Caudate nucleus (tissue), 63 donors: ENCODE measurements at places on chromosomes 3 and 15.
A peak's percentile ranks its signal among the peaks of the same experiment; 100 is the strongest.

DNA sequence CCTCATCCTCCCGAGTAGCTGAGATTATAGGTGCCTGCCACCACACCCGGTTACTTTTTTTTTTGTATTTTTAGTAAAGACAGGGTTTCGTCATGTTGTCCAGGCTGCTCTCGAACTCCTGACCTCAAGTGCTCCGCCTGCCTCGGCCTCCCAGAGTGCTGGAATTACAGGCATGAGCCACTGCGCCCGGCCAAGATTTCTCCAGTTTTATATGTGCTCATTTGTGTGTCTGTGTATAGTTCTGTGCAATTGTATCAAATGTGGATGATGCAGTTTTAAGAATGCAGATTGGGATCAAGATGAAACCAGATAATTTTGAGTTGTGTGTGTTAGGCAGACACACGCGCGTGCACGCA, 68.3 kb downstream of the SLCO3A1 start:
- no peak for DNase-seq

DNA sequence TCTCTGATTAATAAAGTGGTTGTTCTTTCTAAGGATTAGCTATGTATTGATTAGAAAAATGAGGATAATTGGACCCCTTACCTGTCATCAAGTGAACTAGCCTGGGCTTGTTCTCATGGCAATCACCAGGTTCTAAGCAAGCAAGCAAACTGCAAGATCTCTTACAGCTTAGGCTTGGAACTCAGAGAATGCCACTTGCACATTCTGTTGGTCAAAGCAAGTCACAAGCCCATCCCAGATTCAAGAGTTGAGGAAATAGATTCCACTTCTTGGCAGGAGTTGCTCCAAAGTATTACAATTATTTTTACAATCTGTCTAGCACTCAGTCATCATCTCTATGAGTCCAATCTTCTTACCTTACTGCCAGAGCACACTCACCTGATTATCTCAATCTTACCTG, 180.3 kb downstream of the SYNPR start:
- no peak for DNase-seq

GRCh38 chr3:106135451-106136160, 266.8 kb upstream of the CBLB start:
- DNase-seq = no peak

GRCh38 chr3:70028361-70028760, 28.8 kb downstream of the SAMMSON start:
- DNase-seq = no peak

DNA sequence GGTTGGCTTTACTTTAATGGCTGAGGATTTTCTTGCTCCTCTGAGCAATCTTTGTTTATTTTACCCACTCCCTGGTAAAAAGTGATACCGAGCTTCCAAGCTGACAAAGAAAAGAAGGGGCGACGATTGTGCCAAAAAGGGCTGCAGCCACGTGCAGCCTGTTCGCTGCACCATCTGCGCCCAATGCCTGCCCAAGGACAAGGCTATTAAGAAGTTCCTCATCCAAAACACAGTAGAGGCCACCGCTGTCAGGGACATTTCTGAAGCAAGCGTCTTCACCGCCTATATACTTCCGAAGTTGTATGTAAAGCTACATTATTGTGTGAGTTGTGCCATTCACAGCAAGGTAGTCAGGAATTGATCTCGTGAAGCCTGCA, 4.4 kb downstream of the ARHGAP31 start:
- no peak for DNase-seq

DNA sequence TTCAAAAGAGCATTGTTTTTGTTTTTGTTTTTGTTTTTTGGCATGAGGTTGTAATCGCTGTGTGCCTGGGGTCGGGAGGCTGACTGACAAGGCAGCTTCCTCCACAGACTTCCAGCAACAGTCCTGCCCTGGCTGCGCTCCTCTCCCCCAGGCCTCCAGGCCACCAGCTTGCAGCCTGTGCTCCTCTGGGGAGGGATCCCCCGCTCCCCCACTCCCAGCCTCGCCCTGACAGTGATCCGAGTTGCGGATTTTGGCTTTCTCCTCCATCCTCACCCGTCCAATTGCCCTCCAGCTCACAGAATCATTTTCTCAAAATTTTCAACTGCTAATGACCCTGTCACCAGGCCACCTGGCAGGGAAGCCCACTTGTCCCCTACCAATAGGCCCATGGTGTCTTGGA, 36.5 kb upstream of the PCSK6 start:
- DNase-seq = no peak

- no peak for DNase-seq
These were observed 112.4 kb upstream of the PFN2 start for GRCh38 chr3:150082898-150083654.

DNA sequence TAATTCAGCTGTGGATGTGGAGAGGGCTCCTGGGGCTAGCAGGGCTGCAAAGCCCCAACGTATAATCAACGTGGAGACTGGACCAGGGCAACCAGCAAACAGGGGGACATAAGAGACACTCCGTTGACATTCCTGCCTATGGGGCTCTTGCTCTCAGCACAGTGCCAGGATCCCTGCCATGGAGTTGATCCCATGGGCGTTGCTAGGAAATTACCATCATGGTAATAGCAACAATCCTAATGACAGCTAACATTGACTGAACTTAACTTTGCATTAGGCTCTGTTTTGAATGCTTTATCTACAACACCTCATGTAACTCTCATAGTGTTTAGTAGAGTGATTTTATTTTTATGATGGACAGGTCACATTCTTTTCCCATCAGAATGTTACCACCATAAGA, 16.9 kb downstream of the GASK1A start:
- DNase-seq = no peak

DNA sequence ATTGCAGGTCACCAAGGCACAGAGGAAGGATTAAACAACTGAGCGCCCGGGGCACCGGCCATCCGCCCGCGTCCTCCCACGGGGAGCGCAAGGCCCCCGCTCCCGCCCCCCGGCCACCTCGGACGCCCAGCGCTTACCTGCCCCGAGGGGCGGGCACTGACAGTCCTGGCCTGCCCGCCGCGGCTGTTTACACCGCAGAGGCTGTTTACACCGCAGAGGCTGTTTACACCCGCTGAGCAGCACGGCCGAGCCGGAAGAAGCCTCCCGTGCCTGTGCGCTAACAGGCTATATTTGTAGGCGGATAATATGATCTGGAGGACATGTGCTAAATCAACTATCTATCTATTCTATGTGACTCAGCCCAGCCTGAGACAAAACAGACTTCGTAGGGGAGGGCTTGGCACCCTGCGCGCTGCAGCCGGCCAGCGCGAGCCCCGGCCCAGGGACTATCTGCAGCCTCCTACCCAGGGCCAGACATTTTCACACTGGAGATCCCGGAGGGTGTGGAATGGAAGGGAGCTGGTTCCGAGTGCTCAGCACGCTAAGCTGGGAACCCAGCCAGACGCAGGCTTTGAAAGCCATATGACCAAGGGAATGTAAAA, at the start of gene LRRC2:
TSS of gene LRRC2 (minus strand) at position 263 of the 602 bp plus-strand sequence. CDS start 14,711 bp downstream, outside the sequence.
- DNase-seq = no peak

DNA sequence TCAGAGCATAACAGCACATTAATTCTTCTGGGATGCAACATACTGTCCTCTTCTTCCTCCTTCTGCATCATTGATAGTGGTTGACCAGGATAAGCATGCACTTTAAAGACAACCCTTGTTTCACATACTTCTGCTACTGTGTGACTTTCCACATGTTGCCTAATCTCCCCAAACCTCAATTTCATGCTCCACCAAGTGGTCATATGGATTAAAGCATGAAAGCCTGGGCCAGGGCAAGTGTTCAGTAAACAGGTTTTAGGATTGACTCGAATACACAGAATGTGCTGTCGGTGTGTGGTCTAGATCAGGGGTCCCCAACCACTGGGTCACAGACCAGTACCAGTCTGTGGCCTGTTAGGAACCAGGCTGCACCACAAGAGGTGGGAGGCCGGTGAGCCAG, 22.5 kb upstream of the BFSP2 start:
- no peak for DNase-seq

GRCh38 chr15:91867581-91868026, 14.1 kb downstream of the SLCO3A1 start:
- DNase-seq = no peak

- no peak for DNase-seq
These were observed 34.1 kb downstream of the PTPN9 start for GRCh38 chr15:75545064-75545463.

DNA sequence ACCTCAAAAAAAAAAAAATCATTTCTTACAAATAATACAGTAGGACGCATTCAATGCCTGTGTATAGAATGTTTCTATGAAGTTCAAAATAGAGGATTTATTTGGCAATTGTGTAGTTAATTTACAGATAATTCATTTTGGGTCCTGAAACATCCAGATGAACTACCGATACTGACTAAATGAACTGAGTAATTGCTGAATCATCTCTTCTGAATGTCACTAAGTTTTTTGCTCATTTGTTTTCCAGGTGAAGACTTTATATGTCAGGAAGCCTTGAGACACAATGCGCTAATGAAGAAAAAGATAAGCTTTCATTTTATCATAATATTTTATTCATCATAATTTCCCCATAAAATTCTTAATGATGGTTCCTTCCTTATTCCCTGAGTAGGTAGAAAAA, 39.7 kb downstream of the PCOLCE2 start:
- no peak for DNase-seq

DNA sequence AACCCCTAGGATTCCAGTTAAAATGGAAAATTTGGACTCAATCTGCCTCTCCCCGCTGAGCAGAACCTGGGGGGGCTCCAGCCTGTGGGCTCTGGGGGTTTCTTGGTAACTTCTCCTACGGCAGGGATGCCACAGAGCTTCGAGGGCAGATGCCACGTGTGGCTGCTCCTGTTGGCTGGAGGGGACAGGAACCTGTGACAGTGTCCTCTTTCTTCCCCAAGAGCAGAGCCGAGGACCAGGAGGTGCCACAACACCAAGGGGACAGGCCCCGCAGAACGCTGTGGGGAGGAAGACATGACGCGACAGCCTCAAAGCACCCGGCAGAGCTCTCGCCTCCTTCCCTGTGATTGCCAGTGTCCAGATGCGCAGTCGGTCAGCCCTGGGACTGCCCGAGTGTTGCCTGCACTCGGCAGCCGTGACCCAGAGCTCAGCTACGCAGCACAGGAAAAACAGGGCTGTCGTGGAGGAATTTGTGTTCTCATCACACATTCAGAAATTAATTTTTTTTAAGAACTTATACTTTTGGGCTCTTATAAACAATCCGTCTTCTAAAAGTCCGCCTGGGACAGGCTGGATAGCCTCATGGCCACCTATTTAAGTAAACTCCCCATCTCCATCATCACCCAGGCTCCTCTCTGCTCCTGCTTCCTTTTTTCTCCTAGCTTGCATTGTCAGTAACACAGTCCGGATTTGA, 131.9 kb upstream of the MEF2A start:
- no peak for DNase-seq

- DNase-seq = no peak
These were observed 13.9 kb downstream of the CHST13 start for GRCh38 chr3:126537730-126538281.

GRCh38 chr15:61501815-61502389, 272.8 kb upstream of the RORA start:
- no peak for DNase-seq

DNA sequence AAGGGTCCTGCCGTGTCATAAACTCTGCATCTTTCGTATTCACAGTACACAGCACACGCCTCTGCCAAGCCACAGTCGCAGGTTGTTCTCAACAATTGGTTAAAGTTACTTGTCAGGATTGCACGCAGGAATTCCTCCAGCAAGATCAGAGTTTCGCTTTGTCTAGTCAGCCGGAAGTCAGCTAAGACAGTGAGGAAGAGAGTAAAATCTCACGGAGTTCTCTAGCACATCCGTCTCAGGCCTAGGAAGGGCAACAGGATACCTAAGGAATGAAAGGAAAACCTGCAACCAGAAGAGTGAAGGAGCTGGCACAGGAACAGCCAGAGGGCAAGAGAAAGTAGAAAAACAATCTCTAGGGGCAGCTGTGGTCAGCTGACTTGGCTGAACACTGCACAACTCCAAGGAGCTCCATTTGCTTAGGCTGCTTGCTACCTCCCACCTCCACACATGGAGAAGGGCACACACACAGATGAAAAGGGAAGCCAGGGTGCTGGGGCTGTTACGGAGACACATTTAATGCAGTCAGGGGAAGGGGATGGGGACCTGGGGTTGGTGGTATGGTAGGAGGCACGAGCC, 23.7 kb downstream of the RORA start:
- DNase-seq = no peak

GRCh38 chr3:128290484-128290883, 137.2 kb downstream of the EEFSEC start:
- DNase-seq = no peak

- DNase-seq = peak; percentile 76
These were observed 2.8 kb upstream of the BCL6 start for GRCh38 chr3:187748050-187748481.

DNA sequence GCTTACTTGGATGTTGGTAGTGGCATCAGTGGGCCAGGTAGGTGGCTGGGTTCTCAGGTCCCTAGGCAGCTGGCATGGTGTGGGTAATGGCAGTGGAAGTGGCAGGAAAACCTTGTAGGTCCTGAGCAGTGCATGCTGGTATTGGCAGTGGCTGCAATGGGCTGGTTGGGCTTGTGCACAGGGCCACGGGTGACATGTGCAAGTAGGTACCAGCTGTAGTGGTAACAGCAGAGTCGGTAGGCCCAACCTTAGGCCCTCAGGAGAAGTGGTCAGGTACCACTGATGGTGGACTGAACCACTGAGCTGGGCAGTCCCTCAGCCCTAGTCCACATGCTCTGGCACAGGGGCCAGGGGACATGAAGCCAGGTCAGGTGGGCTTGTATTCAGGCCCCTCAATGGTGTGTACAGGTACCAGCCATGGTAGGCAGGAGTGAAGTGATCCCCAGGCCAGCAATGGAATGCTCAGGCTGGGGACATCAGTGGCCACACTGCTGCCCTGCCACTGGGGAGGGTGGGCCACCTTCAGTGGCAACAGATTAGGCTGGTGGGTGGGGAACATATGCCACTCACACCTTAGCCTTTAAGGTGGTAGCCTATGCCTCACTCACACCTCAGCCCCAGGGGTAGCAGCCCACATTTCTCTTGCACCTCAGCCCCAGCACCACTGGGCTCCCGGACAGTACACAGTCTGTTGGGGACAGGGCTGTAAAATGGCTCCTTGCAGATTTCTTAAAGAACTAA, 118.1 kb downstream of the LRRK1 start:
- DNase-seq = no peak

- DNase-seq = no peak
These were observed 23.1 kb downstream of the C3orf52 start for GRCh38 chr3:112109322-112109721.

DNA sequence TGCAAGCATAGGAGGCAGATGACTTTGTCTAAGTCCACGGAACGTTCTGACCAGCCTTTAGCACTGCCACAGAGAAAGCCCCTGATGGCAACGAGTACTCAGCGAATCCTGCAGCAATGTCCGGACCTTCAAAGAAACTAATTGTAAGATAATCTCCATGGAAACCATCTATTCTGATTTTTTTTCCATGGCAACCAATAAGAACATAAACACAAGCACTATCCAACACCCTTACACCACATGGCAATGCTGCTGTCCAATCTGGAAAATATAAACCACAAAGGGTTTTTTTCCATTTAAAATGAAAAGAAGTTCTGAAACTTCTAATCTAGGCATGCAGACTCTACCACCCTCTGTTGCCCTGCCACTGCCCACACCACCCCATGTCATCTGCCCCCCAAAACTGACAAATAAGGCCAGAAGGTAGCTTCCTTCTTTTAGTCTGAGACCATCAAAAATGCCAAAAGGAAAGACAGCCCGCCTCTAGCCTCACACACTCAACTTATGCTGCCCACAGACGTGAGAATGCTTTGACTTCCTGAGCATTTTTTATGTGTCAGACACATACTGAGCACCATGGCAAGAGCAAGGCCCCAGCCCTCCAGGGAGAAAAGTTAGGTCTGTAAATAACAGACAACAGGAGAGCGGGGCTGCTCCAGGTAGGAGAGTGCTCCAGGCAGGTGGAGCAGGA, 44.5 kb downstream of the POC1A start:
- DNase-seq = no peak
